ENCODE measurements at places on chromosomes 6 and 20. TPM values are rescaled to one million over a fixed set of nuclear protein-coding genes. Genes with fewer than 3 reads are reported as not detected.

Gene PROKR2
- not detected for total RNA-seq

Gene PDE10A
- total RNA-seq: 2.7 TPM

Gene NMBR
- not detected for total RNA-seq

Gene GABBR1
- 72.4 TPM for total RNA-seq

Gene TRIM40
- total RNA-seq: not detected

Gene PGC
- total RNA-seq: not detected

- no peak for DNase-seq
Observed at GRCh38 chr6:111950661-111951496, 77.6 kb upstream of the FYN start.

DNA sequence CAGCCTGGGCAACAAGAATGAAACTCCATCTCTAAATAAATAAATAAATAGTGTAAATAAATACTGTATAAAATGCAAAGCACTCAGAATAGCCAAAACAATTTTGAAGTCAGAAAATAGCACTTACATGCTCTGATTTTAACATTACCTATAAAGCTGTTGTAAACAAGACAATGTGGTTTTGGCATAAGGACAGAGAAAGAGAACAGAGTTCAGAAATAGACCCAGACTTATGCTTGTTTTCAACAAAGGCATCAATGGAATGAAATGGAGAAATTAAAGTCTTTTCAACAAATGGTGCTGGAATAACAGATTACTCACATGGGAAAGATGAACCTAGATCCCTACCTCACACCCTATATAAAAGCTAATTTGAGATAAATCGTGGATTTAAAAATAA is 10.4 kb downstream of the ACAT2 start:
- no peak for DNase-seq

GRCh38 chr6:6678185-6678671 is 89.7 kb downstream of the LY86 start:
- no peak for DNase-seq

- DNase-seq: peak; percentile 49
Observed at GRCh38 chr6:15504040-15504495, 158.8 kb downstream of the DTNBP1 start.

- DNase-seq: no peak
Observed at GRCh38 chr6:81023709-81024108, 728.8 kb downstream of the TENT5A start.

DNA sequence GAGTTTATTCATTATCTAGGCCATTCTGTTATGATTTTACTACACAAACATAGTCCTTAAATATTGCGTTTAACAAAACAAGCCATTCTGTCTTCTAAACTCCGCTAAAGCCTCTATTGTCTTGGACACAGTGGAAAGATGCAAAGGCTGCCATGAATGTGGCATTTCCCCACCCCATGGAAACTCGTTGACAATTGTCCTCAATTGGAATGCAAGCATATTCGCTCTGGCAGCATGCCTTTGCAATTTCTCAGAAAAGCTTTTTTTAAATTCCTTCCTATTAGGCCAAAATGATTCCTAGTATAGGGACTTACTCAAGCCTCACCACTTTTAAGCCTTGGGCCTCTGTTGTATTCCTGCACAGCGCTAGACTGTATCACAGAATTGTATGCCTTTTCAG is 22.8 kb downstream of the OR2A4 start:
- peak; percentile 27 for DNase-seq

- DNase-seq: no peak
Observed at GRCh38 chr6:35487658-35488516, 9.0 kb downstream of the TEAD3 start.

DNA sequence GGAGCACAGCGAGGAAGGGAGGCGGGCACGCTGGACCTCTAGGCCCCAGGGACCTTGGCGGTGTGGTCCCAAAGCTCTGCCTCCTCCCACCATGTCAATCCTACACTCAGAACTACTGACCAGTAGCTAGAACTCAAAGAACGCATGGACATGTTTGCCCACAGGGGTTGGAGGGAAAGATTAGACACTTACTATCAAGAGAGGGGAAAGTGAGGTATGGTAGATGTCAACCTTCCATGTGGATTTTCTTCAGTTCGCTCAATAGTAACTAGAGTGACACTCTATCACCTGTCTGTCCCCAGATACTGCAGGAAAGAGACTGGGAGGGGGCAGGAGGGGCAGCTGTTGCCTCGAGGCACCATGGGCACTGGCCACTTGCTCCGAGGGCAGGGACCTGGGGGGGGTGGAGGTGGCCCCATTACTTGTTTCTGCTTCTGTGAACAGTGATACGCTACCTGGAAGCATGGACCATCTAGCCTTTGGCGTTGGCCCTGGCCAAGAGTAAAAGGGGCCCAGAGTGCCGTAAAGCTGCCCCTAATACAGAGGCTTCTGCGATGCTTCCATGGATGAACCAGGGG is 912 bp upstream of the DIDO1 start:
- no peak for DNase-seq

DNA sequence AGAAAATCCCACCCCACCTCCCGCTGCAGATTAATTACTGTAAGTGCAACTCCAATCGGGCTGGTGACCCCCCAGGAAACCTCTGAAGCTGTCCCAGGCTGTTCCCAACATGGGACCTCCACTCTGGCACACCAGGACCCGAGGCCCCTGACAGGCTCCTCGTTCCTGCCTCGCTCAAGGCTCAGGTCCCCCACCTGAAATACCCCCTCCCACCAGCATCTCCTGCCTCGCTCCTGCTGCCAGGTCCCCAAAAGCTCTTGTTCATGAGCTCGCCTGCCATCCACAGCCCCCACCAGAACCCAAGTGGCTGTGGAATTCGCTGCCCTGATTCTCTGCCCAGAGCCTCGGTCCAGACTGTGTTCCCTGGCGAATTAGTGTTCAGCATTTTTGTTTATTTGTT is 26.1 kb downstream of the NPEPL1 start:
- no peak for DNase-seq

DNA sequence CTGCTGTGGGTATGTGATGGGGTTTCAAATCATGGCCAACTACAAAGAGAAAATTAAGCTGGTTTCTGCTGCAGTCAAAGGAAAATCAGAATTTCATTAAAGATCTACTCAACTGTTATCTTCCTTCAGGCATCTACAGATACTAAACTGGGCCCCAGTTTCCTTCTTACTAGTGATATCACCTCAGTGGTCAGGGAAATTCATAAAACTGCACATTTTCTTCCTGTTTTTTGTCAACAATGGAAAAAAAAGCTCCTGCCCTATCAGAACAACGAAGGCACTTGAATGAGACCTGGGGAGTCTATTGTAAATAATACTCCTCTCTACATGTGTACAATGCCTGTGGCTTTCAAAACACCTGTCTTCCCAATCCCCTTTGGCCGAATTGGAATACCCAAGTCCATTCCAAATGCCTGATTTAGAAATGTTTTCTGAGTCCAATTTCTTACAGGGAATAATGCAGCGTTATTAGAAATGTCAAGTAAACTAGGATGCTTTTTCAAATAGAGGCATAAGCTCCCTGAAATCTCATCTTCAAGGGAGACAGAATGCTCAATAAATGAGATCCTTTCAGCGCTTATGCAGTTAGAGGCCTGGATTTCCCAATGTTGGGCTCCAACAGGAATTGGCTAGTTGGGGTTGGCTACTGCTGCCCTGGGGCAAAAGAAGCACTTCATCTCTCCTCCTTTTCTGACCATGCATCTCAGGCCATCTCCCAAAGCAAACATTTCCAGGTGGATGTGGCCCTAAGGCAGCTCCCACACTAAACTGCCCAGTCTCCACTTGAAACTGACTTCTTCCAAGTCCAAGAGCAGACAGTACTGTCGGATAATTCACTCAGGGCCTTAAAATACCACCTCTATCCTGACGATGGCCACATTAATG is 143.3 kb downstream of the NFATC2 start:
- no peak for DNase-seq

- no peak for DNase-seq
Observed at GRCh38 chr20:49347156-49347555, 69.3 kb upstream of the ZNFX1 start.

DNA sequence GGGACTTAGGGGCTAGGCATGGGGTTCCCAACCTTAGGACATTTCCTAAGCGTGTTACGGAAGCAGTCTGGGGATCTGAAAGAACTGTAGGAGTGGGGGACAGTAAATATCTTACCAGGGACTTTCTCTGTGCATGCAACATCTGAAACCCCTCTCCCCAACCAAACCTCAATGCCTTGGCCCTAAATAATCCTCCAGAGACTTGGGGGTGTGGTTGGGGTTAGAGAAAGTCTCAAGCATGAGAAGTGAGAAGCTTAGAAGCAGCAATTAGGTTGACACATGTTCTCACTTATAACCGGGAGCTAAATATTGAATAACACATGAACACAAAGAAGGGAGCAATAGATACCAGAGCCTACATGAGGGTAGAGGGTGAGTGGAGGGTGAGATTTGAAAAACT is 74.7 kb downstream of the HTR1E start:
- DNase-seq: no peak

- no peak for DNase-seq
Observed at GRCh38 chr6:137631323-137631722, 137.1 kb upstream of the OLIG3 start.

DNA sequence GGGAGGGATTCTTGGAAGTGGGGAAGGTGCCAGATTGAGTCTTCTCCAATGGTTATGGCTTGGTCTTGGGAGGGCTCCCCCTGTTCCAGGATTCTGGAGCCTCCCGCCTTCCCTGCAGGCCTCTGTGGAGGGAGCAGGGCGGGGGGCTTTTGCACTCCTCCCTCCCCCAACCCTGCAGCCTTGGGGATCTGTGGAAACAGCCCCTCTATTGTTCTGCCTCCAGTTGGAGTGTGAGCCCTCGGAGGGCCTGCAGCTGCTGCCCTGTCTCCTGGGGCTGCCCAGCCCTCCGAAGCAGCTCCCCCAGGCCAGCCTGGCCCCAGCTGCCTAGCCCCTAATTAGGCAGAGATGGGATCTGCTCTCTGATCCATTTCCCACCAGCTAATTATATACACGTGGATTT is 14.7 kb downstream of the FAM110A start:
- DNase-seq: no peak

- no peak for DNase-seq
Observed at GRCh38 chr20:10789386-10789785, 115.6 kb upstream of the JAG1 start.

DNA sequence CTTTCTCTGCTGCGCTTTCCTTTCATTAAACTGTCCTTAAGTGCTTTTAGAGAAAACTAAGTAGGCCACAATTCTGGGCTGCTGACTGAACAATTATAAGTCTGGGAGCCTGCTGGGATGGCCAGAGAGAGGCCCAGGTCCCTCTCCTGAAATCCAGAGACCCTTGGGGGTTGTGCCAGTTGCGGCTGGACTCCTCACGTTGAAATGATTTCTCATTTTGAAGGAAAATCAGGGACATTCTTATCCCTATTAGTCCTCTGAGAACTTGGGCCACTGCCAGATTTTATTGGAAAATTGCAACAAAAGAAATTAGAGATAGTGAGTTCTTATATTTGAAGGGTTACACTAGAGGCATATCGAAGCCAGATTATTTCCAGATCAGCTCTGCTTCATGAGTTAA is 145.1 kb downstream of the CLIC5 start:
- DNase-seq: no peak

- DNase-seq: peak; percentile 34
Observed at GRCh38 chr6:5125152-5126006, 40.2 kb downstream of the PPP1R3G start.

- DNase-seq: no peak
Observed at GRCh38 chr20:10228330-10228729, 9.7 kb downstream of the SNAP25 start.

- DNase-seq: no peak
Observed at GRCh38 chr20:50886184-50886790, 45.0 kb downstream of the ADNP start.

GRCh38 chr6:138586638-138587037 is 87.3 kb upstream of the NHSL1 start:
- no peak for DNase-seq

GRCh38 chr6:151498327-151498726 is 4.5 kb downstream of the CCDC170 start:
- DNase-seq: no peak

GRCh38 chr6:110029144-110029543 is 51.0 kb downstream of the GPR6 start:
- DNase-seq: no peak

GRCh38 chr6:94270091-94270948 is 851.0 kb upstream of the EPHA7 start:
- peak; percentile 97 for DNase-seq

DNA sequence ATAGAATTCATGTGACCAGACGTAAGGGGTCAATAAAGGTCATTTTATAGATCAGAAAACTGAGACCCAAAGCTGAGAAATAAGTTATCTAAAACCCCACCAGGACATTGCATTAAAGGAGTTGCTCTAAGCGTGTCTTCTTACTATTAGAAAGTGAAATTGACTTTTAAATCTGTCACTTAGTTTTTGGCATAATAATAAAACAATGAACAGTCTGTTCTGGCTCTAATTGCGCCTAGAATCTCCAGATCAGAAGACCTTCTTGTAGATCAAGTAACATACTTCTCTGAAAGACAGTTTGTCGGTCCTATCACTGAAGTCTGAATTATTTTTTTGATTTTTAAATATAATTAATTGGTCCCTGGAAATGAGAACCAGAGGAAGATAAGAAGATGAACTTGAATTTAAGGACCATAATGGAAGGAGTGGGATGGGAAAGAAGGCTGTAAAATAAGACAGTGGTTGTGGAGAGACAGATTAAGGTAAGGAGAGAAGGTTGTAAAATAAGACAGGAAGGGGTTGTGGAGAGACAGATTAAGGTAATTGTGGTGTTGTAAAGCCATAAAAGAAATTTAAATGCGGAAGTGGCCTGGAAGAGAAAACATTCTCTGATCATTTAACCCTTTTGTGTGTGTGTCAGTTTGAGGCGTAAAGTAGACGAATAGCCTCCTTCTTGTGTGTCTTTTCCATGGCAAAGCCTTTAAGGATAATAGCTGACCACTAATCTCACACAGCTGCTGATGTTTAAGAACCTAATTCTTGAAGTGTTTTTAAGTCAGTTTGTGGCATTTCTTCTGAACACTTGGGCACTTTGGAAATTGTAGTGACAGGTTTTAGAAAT is 20.1 kb downstream of the TOP1 start:
- DNase-seq: peak; percentile 86

DNA sequence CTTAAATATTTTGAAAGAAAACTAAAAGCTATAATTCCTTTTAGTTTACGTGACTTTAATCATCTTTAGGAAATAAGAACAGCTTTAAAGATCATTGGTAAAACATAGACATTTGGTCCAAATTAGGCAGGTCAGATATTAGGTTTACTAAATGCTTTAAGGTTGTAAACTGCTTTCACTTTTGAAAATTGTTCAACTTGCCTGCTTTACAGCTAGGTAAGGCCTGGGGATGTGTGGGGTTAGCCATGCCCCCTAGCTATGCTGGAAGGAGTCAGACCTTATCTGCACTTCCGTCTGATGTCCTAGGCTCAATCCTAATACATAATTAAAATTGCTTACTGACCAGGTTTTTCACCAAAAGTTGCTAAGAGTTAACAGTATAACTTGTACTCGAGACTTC is 30.5 kb upstream of the TPD52L1 start:
- DNase-seq: no peak

- DNase-seq: no peak
Observed at GRCh38 chr6:29227235-29227634, 56.5 kb downstream of the OR2J2 start.

- peak; percentile 79 for DNase-seq
Observed at GRCh38 chr20:59087829-59088433, 45.3 kb upstream of the PRELID3B start.

All from A673 (cell line).